ENCODE measurements at places on chromosomes 6 and 20.
A peak's percentile ranks its signal among the peaks of the same experiment; 100 is the strongest.

DNA sequence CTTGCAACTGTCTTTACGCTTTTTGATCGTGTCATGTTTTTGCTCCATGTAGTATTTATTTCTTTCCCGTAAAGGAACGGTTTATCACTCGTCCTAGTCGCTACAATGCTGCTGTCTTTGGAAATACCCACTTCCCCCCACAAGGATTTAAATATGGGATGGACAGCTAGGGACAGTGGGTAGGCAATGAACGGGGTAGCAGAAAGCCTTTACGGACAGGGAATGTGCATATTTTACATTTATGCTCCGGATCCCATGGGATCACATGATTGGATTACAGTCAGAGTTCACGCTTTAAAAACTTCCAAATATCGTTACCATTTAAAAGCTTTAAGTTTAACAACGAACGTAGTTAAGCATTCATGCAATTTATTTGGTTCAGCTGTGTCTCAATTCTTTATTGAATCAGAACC lies 1.2 kb downstream of the HIVEP1 start:
- DNase-seq, result no peak

DNA sequence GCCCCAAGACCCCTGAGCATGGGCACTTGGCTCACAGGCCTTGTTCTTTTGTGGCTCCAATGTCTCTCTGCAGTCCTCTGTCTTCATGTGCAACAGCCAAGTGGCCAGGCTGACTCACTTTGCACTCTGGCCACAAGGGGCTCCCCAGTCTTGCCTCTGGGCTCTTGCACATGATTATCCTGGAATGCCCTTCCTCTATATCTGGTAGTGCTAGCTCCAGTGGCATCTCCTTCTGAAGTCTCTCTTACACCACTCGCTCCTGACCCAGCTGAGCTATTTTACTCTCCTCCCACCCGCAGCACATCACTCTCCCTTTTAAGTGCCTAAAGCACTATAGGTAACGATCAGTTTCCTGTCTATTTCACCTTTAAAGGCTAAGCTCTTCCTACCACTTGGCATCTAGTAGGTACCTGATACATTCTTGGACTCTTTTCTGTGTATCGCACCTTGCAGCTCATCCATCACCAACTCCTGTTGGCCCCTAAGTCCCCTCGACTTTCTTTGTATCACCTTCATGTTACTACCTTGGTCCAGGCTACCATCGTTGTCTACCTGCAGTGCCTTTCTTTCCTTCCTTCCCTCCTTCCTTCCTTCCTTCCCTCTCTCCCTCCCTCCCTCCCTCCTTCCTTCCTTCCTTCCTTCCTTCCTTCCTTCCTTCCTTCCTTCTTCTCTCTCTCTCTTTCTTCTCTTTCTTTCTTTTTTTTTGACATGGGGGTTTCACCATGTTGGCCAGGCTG lies 211.9 kb upstream of the RNF24 start:
- DNase-seq, result no peak

GRCh38 chr20:56395166-56395565 lies 2.7 kb downstream of the CSTF1 start:
- DNase-seq, result no peak

DNA sequence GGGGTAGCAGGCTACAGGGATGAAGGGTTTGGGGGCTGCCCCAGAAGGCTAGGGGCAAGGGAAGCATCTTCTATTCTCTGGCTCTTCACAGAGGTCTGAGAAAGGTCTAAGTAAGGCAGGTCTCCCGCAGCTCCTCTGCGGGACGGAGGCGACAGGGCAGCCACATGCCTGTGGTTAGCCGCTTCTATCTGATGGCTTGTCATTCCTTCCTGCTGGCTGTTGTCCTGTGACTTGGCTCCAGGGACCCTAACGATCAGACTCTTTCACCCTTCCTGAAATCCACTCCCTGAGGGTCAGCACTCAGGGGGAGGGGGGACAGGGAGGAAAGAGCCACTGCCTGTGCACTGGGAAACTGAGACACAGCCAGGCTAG lies 673 bp downstream of the CST7 start:
- no peak for DNase-seq

GRCh38 chr20:63377256-63377941 lies 16.2 kb upstream of the CHRNA4 start:
- DNase-seq, result no peak

GRCh38 chr6:45648262-45648620 lies 270.5 kb upstream of the SUPT3H start:
- DNase-seq, result no peak

GRCh38 chr20:10074513-10074912 lies 39.7 kb downstream of the ANKEF1 start:
- DNase-seq, result no peak

DNA sequence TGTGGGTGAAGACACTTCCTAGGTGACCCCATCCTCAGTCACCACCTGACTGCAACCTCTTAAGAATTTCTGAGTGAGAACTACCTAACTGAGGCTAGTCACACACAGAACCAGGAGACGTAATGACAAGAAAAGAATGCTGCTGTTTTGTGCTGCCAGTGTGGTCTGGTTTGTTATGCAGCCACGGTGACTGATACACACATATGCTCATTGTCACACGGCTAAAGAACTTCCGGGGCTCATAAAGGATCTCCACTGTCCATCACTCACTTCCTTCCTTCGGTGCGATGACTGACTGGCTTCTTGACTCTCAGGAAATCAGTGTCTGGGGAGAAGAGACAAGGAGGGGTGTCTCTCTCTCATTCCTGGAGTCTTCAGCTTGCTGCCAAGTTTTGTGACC lies 88.0 kb downstream of the SLC24A3 start:
- DNase-seq, result no peak

DNA sequence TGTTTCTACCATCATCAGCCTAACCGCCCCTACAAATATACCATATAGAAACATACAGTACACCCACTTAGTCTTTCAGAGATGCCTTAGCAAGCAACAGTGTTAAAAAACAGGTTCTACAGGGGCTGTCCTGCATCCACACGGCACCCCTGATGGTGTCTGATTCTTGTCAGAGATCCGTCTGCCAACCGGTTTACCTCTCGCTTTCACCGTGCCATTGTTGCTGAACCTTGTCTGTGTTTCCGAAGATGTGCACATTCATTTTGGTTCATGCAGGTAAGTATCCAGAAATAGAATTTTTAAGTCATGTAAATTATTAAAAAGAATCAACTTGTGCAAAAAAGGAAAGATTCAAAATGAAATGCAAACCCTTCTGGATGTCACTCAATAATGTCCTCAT lies 52.9 kb downstream of the EPHA7 start:
- DNase-seq, result no peak

DNA sequence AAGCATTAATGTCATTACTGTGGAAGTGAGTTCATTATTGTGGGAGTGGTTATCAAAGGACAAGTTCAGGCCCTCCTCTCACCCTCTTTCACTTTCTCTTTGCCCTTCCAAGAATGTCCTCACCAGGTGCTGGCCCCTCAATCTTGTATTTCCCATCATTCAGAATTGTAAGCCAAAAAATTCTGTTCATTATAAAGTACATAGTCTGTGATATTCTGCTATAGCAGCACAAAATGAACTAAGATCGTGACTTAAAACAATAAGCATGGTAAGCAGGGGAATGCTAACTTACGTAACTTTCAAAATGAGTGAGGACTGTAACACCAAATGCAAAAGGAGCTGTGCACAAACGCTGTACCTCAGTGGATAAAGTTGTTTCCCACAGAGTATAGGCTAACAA lies 515.7 kb upstream of the BTBD3 start:
- no peak for DNase-seq

DNA sequence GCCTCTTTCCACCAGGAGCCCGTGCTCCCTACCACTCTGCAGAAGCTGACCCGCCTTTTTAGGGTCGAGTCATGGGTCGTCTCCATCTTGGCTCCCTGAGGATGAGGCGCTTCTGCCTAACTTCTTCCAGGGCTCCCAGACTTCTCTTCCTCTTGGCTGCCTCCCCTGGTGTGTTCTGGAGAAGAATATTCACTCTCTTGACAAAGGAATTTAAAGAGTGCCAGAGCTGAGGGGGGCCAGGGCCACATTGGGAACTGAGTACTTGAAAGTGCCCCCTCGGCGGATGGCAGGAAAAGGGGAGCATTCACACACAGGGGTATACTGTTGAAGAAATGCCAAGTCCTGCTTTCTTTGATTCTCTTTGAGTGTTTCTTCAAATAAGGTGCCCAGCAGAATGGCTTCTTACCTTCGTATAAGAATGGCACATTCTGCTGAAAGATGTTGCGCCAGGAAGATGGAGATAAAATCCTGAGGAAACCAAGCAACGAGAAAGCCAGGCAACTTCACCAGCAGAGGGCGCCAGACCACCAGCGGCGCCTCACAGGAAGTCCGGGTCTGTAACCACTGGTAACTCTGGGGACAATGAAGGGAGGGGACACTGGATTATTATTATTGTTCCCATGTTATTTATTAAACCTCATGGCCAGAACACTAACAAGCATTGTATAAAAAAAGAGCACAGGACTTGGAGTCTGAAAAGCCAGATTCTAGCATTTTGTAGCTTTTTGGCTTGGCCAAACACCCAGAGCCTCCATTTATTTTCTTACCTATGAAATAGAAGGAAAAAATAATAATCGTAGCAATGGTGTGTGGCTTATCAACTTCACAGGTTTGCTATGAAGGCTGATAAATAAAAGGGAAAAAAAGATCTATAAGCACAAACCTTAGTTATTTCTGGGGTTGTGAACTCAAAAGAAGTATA lies 176.7 kb downstream of the HACE1 start:
- DNase-seq, result peak; percentile 22

All from D721Med (cell line).